ENCODE measurements at places on chromosomes 13 and 19.
A peak's percentile ranks its signal among the peaks of the same experiment; 100 is the strongest.

DNA sequence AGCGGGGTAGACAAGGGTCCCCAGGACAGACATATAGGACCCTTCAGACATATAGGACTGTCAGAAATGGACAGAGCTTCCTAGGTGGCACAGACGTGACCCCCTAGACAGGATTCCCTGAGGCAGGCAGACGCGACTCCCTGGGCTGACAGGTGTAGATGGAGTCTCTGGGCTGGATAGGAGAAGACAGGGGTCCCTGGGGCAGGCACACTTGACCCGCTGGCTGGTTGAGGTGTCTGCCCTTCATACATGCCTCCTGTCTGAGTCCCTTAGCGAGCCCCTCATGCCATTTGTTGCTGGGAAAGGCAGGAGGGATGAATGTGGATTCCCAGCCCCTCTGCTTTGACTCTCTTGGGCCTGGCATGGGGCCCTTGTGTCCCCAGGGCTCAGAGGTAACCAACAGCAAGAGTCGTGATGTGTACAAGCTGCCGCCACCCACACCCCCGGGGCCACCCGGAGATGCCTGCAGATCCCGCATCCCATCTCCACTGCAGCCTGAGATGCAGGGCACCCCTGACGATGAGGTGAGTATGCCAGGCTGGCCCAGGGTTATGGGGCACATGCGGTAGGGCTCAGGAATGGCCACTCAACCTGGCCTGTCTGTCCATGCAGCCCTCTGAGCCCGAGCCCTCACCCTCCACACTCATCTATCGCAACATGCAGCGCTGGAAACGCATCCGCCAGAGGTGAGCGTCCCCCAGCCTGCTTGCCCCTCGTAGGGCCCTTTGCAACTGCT lies 3.0 kb downstream of the HSPB6 start:
- DNase-seq, result no peak

GRCh38 chr19:58098682-58098998 lies 609 bp upstream of the ZSCAN18 start:
- no peak for DNase-seq

GRCh38 chr13:50594276-50595051 lies 249.0 kb downstream of the DLEU7 start:
- DNase-seq, result no peak

- no peak for DNase-seq
Observed at GRCh38 chr13:110218581-110219201, 88.3 kb downstream of the COL4A1 start.

GRCh38 chr13:91372911-91373310 lies 25.4 kb downstream of the MIR17HG start:
- no peak for DNase-seq

DNA sequence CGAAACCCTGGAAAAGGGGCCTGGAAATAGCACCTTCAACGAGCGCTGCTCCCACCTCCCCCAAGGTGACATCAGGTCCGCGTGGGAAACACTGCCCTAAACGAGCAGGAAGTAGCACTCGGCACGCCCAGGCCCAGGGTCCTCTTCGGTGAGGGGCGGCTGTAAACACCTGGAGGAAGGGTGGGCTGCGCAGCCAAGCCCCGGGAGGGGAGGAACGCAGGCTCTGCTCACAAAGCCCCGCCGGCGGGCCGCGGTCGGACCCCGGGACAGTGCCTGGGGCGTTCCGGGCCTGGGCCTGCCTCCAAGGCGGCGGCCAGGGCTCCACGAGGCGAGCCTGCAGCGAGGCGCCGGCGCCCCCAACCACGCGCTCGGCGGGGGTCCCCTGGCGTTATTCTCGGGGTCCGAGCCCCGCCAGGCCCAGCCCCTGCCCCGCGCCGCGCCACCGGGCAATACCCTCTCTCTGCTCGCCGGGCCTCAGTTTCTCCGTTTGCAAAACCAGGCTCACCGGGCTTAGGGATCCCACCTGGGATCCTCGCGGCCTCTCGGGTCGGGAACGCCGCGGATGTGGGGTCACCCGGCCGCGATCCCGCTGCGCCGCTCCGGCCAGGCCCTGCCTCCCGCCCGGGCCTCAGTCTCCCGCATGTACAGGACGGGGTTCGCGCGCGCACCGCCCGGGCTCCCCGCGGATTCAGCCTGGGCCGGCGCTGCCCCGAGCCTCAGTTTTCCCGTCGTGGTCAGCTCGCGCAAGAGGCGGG lies 630 bp downstream of the RNF126 start:
- no peak for DNase-seq

DNA sequence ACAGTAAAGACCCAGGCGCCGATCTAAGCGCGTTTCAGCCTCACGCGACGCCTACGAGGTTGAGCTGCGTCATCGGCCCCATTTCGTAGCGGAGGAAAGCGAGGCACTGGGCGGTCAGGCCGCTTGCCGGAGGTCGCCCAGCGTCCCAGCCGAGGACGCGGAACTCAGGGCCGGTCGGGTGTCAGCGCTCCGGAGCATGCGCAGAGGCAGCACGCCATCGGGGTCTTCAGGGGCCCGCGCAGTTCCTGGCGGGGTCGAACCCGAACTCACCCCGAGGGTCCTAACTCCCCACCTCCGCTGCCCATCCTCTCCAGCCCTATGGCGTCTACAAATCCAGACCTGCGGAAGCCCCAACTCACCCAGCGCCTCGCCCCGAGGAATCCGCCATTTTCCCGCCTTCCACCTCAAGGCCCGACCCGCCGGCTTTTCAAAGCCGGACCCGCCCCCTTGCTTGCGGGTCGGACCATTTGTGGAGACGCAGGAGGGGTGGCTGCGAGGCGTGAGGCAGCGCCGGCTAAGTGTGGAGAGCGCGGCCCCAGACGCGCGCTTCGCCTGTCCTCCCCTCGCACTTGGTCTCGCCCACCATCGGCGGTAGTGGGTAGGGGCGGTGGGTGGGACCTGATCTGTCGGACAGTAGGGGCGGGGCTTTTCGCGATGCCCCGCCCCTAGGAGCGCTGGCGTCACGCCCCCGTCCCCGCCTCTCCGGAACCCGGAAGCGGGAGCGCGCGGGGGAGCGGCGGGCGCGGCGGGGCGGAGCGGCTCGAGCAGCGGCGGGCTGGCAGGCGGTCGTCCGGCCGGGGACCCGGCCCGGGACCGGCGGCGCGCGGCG lies at the start of the genes HAUS8 and MYO9B:
TSS of gene HAUS8 (minus strand) at position 418 of the 829 bp plus-strand sequence. CDS start at position 388, 30 bp downstream.
TSS of gene MYO9B (plus strand) at position 743 of the 829 bp plus-strand sequence. CDS start 25,941 bp downstream, outside the sequence.
- DNase-seq, result peak; percentile 96

DNA sequence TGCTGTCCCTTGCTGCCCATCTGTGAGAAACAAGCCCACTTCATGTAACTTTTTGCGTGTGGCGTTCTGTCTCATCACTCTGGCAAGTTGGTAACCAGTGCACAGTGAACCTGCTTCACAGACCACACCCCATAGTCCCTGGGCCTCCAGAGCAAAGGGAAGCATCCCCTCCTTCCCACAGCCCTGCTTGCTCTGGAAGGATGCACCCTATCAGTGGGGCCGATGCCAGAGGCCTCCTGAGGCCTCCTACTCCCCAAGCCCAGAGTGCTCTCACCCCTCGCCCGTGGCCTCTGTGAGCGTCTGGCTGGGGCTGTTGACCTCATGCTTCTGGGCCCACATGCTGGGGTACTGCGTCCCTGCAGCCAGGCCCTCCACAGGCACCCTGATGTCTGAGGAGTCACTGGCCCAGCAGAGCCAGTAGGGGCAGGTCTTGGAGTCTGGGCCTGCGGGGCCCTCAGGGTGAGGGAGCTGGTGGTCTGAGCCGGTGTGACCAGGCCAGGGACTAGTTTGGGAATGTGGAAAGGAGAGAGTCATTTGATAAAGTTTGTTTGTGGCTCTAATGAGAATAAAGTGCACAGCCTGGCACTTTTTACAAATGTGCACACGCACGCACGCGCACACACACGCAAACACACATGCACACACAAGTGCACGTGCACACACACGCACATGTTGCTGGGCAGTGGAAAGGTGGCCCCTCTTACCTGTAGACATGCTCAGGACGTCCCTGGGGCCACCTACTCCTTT lies 5.1 kb downstream of the TMEM86B start:
- DNase-seq, result no peak

- DNase-seq, result no peak
Observed at GRCh38 chr13:110303644-110304043, 3.3 kb downstream of the COL4A1 start.

All from HFF-Myc (cell line).